Stimulated activated CD8-positive, alpha-beta memory T cell treated with anti-CD3 and anti-CD28 coated beads, Interleukin-2, amount 100 ng/mL, for 1 hour (primary cell): ENCODE measurements at places on chromosomes 5 and 9.

GRCh38 chr5:56003179-56003578 is 8.4 kb upstream of the IL6ST start:
- no peak for DNase-seq

GRCh38 chr5:96615223-96615622 is 47.0 kb upstream of the CAST start:
- no peak for DNase-seq

DNA sequence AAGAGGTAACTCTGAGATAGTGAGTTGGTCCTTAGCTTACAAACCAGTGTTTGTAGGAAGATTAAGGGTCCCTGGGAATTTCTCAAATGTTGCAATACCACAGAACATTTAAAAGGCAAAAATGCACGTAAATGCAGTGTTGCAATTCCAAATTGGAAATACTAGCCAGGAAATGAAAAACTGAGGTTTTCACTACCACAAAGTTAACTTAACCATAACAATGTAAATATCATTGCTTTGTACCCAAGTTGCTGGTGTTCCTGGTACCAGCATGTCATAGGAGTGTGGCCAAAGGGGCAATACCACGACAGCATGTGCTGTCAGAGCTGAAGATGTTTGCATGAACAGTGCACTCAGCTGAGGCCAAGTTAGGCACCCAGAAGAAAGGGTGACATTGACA is 382.9 kb downstream of the GLIS3 start:
- DNase-seq: no peak

DNA sequence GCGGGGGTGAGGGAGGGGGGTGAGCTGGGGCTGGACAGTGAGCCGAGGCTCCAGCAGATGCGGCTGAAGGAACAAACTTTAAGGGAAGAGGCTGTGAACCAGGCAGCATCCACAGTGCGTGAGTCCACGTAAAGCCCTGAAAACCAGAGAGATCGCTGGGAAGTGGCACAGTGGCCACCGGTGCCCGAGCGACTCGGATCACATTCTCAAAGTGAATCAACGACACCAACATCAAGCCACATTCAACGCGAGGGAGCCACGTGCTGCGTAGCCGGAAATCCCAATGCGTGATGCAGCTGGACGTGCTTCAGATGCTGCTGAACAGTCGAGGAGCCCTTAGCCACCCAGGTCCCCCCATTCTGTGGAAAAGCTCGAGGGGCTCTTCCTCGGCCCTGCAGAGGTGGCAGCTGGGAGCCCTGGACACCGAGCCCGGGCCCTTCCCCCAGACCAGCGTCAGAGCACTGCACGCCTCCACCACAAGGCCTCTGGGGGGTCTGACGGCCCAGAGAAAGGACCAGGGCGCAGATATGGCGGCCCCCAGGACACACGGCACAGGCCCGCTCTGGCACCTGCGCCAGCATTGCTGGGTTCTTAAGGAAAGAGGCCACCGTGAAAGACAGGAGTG is 53.7 kb upstream of the EXOC3 start:
- DNase-seq: no peak

DNA sequence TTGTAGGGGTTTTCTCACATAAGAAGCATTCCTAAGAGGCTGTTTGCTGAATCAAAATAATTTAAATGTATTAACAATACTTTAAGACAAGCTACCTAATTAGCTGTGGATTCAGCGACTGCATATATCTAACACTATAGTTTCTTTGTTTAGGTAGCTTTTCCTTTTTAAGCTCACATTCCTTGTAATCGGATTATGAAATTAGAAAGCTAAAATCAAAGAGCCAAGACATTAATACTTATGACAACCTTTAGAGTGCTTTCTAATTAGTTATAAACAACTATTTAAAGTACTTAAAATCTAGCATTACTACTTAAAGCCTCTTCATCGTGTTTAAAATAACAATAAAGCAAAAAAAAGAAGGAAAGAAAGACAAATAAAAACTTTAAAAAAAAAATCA is 137.3 kb upstream of the RETREG1 start:
- DNase-seq: no peak

- DNase-seq: no peak
These were observed 196.0 kb upstream of the PAPPA start for GRCh38 chr9:115957585-115957984.

DNA sequence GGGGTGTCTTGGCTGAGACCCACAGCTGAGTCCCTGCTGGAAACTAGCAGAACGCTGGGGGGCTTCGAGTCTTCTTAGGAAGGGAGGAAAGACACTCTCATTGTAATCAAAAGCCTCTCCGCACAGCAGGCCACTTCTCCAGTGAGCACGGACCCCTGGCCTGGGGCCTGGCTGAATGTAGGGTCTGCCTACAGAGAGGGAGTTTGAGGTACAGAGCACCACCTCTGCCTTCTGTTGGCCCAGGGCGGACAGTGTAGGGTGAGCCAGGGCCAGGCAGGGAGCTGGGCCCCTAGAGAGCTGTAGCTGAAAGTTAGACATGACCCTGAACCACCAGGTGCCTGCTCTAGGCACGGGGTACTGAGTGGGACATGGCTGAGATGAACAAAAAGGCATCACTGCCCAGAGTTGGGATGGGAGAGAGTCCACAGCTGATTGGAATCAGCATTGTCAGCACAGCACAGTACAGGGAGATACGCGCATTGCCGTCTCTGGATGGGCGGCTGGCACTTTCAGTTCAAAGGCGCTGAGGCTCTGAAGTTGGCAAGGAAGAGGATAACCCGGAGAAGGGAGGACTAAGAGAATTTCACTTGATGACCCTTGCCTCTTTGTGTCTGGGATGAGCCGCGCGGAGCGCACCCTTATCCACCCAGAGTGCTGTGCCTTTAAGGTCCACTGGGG is 363 bp upstream of the SLC25A48 start:
- no peak for DNase-seq

GRCh38 chr9:114143234-114143633 is 12.1 kb upstream of the COL27A1 start:
- DNase-seq: no peak

- no peak for DNase-seq
These were observed 108.2 kb downstream of the SYK start for GRCh38 chr9:90909747-90910283.

- DNase-seq: no peak
These were observed 32.6 kb upstream of the RXRA start for GRCh38 chr9:134293611-134294152.

DNA sequence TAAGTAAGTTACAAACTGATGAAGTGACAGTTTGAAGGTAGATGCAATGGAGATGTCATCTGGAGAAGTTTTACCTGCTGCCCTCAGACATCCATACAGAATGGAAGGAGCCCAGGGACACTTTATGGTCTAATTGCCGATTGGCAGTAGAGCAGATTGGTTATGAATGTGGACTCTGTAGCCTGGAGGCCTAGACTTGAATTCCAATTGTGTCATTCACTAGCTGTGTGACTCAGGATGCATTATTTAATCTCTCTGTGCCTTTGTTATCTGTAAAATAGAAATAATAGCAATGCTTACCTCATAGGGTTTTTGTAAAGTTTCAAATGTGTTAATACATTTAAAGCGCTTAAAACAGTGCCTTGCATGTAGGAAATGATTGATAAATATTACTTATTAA is 5.2 kb upstream of the TCERG1 start:
- no peak for DNase-seq

GRCh38 chr9:33065157-33066076 is 11.1 kb downstream of the SMU1 start:
- DNase-seq: no peak

DNA sequence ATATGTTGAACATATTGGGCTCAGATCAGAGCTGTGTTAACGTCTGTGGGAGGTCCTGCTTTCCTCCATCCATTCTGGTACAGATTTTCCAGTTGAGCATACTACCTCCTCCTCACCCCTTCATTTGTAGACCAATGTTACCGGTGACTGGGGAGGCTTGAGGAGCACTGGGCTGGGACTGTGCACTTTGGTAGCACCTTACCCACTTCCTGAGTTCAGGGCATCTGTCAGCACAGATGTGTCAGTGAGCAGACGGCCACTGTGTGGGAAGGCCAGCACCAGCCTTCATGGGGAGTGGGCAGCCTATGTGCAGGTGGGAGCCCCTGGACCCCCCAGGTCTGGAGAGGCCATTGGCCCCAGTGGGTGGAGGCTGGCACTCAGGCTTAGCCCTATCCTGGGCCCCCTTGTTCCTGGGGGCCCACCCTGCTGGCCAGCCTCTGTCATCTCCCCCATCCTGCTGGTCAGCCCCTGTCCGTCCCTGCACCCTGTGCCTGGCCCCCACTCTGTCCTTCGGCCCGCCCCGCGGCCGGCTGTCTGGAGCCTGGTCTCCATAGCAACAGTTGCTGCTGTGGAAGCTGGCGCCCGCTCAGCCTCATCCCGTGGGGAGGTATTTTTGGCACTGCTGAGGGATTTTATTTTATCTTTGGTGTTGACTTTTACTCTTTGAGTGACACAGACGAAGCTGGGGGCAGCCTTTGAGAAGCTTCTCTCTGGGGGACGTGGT is 21.3 kb downstream of the WNK2 start:
- DNase-seq: no peak

- DNase-seq: no peak
These were observed 33.5 kb downstream of the SEMA4D start for GRCh38 chr9:89464300-89464901.

DNA sequence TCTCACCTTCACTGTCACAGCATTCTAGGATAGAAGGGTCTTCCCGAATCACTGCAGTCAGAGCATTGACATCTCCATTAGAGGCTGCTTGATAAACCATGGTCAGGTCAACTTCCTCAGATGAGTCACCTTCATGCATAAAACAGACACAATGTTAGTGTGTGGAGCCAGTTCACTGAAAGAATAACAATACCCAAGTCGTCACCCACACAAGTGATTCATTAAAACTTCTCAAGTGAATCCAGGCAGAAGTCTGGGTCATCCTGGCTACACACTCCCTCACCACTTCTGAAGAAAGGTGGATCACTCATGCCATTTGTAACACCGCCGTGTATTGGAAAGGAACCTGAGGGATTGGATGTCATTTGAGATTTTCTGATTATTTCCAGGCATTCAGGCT is 49.6 kb downstream of the ANKRD55 start:
- no peak for DNase-seq

DNA sequence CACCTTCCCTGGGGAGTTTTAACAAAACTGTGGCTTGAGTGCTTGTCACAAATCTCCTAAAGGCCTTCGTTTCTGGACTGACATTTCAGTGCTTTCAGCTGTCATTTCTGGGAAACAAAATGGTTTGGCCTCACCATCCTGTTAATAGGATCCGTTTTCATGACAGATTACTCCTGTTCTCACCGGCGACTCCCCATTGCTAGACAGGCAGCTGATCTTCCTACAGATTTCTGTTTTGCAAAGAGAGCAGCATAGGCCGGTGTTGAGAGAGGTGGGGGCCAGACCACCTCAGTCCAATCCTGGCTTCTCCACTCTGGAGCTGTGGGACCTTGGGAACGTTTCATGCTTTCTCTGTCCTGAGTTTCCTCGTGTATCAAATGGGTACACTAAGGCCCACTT is 75.5 kb upstream of the OTULINL start:
- DNase-seq: no peak

DNA sequence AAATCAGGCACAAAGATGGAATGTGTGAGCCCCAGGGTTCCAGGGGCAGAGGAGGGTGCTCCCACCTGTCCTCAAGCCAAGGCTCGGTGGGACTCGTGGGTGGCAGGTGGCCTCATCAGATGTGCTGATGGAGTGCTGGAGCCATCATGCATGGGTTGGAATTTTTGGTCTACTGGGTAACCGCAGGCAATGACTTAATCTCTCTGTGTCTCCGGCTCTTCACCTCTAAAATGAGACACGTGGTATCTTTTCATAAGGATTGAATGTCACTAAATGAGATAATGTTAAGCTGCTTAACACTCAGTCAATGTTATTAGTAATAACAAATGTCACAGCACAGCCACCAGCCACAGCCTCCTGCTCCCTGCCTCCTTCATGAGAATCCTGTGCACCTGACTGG is 245.5 kb downstream of the HSPA4 start:
- DNase-seq: no peak

- DNase-seq: no peak
These were observed 136.1 kb downstream of the GAPVD1 start for GRCh38 chr9:125397736-125398135.

- no peak for DNase-seq
These were observed 84.3 kb upstream of the COL5A1 start for GRCh38 chr9:134557331-134557730.

DNA sequence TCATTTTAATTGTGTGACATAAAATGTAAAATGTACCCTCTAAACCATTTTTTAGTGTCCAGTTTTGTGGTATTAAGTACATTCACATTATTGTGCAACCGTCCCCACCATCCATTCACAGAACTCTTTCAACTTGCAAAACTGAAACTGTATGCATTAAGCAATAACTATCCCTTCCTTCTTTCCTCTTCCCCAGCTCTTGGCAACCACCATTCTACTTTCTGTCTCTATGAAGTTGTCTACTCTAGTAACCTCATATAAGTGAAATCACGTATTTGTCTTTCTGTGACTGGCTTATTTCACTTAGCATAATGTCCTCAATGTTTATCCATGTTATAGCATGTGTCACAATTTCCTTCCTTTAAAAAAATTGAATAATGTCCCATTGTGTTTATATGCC is 142.4 kb downstream of the C9orf152 start:
- no peak for DNase-seq

GRCh38 chr5:112004867-112005622 is 248.1 kb upstream of the NREP start:
- DNase-seq: no peak

- DNase-seq: no peak
These were observed 70.9 kb upstream of the RARS1 start for GRCh38 chr5:168415401-168415800.

DNA sequence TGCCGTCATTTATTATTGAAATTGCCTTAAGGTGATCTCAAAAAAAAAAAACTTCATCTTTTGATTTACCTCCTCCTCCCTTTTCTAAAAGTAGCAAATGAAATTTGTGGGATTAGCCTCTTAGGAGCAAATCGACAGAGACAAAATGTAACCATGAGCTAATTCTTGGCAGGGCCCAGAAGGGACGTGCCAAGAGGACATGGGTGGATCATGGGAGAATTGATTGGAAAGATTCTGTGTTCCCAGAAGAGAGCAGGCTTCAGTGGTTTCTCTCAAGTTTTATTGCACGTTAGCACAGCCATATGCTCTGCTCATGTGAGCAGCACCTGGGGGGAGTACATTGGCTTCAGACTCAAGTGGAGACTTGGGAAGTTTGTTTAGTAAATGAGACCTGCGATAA is 394.6 kb downstream of the ELAVL2 start:
- no peak for DNase-seq

GRCh38 chr5:4453655-4454054 is 686.5 kb upstream of the ADAMTS16 start:
- DNase-seq: no peak

DNA sequence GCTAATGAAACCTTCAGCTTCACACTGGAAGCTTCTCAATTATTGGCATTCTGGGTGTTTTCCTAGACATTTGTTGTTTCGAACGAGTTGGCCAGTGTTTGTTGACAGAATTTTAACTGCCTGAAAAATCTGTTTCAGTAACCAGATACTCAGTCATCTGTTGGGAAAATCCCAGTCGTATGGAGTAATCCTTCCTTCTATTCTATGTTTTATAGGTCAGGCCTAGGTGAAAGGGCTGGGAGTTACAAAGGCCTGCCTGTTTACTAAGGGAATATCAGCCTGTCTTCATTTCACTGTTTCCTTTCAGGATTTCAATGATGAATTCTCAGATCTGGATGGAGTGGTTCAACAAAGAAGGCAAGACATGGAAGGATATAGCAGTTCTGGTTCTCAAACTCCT is 59.9 kb downstream of the GRAMD2B start:
- no peak for DNase-seq

- no peak for DNase-seq
These were observed 198.5 kb upstream of the PTGER4 start for GRCh38 chr5:40481241-40481640.
